ENCODE measurements at places on chromosomes 5 and 9. TPM values are rescaled to one million over a fixed set of nuclear protein-coding genes. Genes with fewer than 3 reads are reported as not detected.

GRCh38 chr9:92780206-92780605 is 15.6 kb upstream of the BICD2 start:
- no peak overlapping the region for H3K4me3 ChIP-seq
- H3K27ac ChIP-seq = no peak overlapping the region
- no peak for DNase-seq
- H3K36me3 ChIP-seq = no peaks in the 10 kb centered on the region
- no peaks in the 10 kb centered on the region for H3K4me1 ChIP-seq
- H3K27me3 ChIP-seq = no peaks in the 10 kb centered on the region

- DNase-seq = no peak
- no peaks in the 10 kb centered on the region for H3K4me1 ChIP-seq
- H3K4me3 ChIP-seq = no peak overlapping the region
- H3K27me3 ChIP-seq = no peaks in the 10 kb centered on the region
- peaks cover 6% of the 10 kb centered on the region for H3K36me3 ChIP-seq
These were observed 240.1 kb downstream of the NR2F1-AS1 start for GRCh38 chr5:93340881-93341280.

- H3K27me3 ChIP-seq = peaks cover 2% of the 10 kb centered on the region
- H3K4me3 ChIP-seq = no peak overlapping the region
- no peak for DNase-seq
- no peaks in the 10 kb centered on the region for H3K4me1 ChIP-seq
- H3K27ac ChIP-seq = no peak overlapping the region
- no peaks in the 10 kb centered on the region for H3K36me3 ChIP-seq
These were observed 147.2 kb downstream of the PDE4D start for GRCh38 chr5:59746241-59746765.

DNA sequence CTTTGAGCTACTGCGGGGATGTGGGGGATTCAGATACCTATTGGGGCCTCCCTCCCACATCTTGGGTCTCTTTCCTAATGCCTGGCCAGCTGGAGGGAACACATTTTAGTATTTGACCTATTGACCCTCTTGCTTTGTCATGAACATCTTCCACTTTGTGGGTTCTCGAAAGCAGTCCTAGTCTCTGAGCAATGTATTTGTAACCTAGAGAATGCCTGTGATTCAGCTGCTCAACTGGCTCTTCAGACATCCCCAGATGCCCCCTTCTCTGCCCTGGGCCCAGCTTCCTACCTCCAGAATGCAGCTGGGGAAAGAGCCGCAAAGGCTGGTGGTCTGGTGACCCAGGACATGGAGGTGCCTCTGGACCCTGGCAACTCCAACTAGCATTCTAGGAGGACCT is 32.2 kb downstream of the APTX start:
- no peaks in the 10 kb centered on the region for H3K27me3 ChIP-seq
- no peaks in the 10 kb centered on the region for H3K36me3 ChIP-seq
- DNase-seq = no peak
- H3K4me1 ChIP-seq = no peaks in the 10 kb centered on the region

DNA sequence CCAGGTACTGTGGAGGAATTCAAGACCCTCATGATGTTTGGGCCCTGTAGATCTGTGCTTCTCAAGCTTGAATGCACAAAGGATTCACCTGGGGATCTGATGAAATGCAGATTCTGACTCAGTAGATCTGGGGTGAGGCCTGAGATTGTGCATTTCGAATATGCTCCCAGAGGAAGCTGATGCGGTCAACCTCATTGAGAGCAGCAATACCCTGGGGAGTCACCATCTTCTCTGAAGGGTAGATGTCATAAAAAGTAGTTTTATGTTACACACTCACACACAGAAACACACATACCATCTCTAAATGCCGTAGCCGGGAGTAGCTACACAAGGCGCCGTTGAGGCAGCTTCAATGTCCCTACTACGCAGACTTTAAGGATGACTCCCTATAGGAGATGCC is 55.8 kb upstream of the CPEB4 start:
- no peak overlapping the region for H3K4me3 ChIP-seq
- H3K4me1 ChIP-seq = peaks cover 24% of the 10 kb centered on the region
- no peak overlapping the region for H3K27ac ChIP-seq
- no peaks in the 10 kb centered on the region for H3K27me3 ChIP-seq

DNA sequence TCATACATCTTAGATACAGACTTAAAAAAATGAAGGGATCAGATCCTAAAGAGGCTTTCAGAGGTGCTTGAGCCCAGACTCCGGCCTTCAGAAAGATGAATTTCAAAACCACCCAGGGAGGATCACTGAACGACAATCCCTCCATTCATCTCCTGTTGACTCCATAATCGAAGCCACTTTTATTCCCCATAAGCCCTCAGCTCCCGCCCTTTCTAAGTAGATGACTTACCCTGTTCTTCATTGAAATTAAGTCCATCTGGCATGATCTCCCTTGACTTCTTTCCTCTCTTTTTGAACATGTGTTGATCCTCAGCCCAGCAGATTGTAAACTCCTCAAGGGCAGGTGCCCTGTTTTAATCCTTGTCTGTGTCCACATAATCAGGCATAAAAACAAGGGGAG is 50.8 kb upstream of the ASTN2 start:
- no peak overlapping the region for H3K27ac ChIP-seq
- H3K4me1 ChIP-seq = no peaks in the 10 kb centered on the region
- no peak for DNase-seq
- H3K36me3 ChIP-seq = no peaks in the 10 kb centered on the region
- H3K4me3 ChIP-seq = no peak overlapping the region
- peaks cover 2% of the 10 kb centered on the region for H3K27me3 ChIP-seq

DNA sequence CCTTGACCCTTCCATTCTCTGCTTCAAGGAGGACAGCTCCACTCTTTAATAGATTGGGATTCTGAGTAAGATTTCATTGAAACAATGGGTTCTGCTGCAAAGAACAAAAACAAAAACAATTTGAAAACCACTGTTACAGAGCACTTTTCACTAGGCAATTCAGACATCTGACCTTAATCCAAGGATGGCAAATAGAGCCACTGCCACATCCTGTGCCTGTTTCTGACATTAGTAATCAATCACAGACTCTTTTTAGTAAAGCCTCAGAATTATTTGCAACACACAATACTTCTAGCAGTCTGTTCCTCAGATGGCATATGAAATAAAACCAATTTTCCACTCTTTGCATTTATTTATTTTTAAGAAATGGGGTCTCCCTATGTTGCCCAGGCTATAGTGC is 37.8 kb upstream of the NDFIP1 start:
- H3K4me3 ChIP-seq = no peak overlapping the region
- peaks cover 12% of the 10 kb centered on the region for H3K4me1 ChIP-seq
- no peaks in the 10 kb centered on the region for H3K36me3 ChIP-seq
- DNase-seq = no peak
- no peak overlapping the region for H3K27ac ChIP-seq
- no peaks in the 10 kb centered on the region for H3K27me3 ChIP-seq

DNA sequence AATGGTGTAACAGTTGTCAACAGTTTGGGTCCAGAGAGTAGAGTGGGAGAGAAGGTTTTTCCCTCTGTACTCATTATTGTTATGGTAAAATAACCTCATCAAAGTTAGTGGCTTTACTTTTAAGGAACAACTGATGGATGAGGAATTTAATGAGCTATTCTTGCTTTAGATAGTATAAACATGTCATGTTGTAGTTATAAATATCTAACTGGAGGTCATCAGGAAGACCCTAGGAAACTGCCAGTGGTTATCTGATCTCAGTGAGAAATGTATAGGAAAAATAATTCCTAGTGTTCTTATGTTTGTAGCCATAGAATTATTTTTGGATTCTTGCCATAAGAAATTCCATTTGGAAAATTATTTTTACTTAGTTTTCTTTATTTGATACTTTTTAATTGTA is 4.1 kb downstream of the ERCC6L2 start:
- peak overlapping the region; percentile 58 for H3K4me3 ChIP-seq
- peaks cover 49% of the 10 kb centered on the region for H3K4me1 ChIP-seq
- no peaks in the 10 kb centered on the region for H3K27me3 ChIP-seq
- H3K27ac ChIP-seq = peak overlapping the region; percentile 69
- H3K36me3 ChIP-seq = peaks cover 19% of the 10 kb centered on the region
- no peak for DNase-seq

DNA sequence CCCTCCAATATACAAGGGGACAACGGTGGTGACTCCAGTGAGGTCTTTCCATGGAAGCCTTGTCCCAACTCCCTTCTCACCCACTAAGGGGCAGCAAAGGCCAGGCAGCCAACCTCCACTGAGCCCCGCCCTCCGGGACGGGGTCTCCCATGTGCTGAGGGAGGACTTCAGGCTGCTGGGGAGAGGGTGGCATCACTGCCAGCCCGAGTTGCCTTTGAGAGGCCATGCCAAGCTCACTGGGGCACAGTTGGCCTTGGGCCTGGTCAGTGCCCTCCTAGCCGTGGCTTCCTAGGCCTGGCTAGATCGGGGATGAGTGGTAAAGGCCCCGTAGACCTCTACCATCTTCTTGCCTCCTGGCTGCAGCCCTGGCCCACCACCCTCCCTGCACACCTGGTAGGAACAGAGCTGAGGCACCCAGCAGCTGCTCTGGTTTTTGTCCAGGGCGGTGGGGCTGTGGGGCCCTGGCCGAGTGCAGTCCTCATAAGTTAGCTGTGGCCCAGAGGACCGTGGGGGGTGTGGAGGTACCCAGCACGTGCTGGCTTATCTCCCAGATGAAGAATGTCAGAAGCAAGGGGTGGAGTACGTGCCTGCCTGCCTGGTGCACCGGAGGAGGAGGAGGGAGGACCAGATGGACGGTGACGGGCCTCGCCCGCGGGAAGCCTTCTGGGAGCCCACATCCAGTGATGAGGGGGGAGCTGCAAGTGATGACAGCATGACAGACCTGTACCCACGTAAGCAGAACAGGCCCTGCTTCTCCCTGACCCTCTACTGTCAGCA is 3.2 kb downstream of the SURF2 start:
- H3K4me1 ChIP-seq = peaks cover 46% of the 10 kb centered on the region
- no peaks in the 10 kb centered on the region for H3K27me3 ChIP-seq
- H3K27ac ChIP-seq = peak overlapping the region; percentile 69
- H3K4me3 ChIP-seq = peak overlapping the region; percentile 85
- H3K36me3 ChIP-seq = no peaks in the 10 kb centered on the region

DNA sequence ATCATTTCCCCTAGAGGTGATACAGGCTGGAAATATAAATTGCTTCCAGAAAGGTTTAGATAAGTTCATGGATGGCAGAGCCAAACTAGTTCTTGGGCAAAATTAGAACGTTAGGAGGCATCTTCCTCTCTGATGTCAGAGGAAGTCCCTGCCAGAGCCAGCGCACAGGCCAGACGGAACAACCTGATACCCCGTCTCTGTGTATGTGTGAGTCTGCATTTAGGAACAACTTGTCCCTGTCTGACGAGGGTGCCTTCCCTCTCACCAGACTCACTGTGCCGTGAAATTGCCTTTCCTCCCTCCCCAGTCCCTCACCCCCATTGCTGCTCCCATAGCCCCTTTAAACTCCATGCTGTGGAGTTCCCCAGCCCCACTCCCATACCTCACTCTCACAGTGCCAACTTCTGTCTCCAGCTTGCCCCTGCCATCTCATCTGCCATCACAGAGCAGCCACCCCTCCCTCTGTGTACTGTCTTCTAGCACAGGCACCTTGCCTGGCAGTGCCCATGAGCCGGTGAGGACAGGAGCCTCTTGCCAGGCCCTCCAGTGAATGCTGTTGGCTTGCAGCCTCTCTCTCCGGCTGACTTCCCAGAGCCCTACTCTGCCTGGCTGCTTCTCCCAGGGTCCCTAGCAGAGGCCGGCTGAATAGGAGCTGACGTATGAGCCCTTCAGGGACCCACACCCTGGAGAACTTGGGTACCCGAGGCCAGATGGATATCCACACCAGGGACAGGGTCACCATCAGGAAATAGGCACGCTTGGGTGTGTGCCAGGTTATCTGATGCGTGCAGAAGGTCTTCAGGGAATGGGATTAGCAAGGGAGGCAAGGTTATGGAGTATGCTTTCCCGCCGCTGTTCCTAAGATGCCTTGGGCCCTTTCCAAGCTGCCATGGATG is 26.7 kb downstream of the UNC5A start:
- peaks cover 2% of the 10 kb centered on the region for H3K36me3 ChIP-seq
- H3K4me3 ChIP-seq = no peak overlapping the region
- H3K27me3 ChIP-seq = peaks cover 8% of the 10 kb centered on the region

- DNase-seq = no peak
- H3K27me3 ChIP-seq = no peaks in the 10 kb centered on the region
- H3K36me3 ChIP-seq = no peaks in the 10 kb centered on the region
- H3K27ac ChIP-seq = no peak overlapping the region
These were observed 12.6 kb downstream of the ZNF462 start for GRCh38 chr9:106875529-106875928.

GRCh38 chr5:125005266-125005665 is 258.8 kb upstream of the ZNF608 start:
- no peak overlapping the region for H3K27ac ChIP-seq
- H3K36me3 ChIP-seq = no peaks in the 10 kb centered on the region
- H3K27me3 ChIP-seq = no peaks in the 10 kb centered on the region
- no peak for DNase-seq

GRCh38 chr5:75611311-75612225 is at the start of gene ANKDD1B:
Gene ANKDD1B (plus strand): TSS chr5:75611453. CDS start chr5:75611635, 182 bp downstream.
- no peaks in the 10 kb centered on the region for H3K36me3 ChIP-seq
- peaks cover 9% of the 10 kb centered on the region for H3K27me3 ChIP-seq
- H3K4me3 ChIP-seq = peak within 1 kb of the TSS; percentile 78
- no peak for DNase-seq
- H3K4me1 ChIP-seq = peaks cover 7% of the 10 kb centered on the region

GRCh38 chr9:133645021-133645765 is 9.0 kb downstream of the DBH start:
- H3K36me3 ChIP-seq = no peaks in the 10 kb centered on the region
- no peak for DNase-seq
- no peaks in the 10 kb centered on the region for H3K27me3 ChIP-seq
- no peak overlapping the region for H3K27ac ChIP-seq
- H3K4me3 ChIP-seq = no peak overlapping the region
- peaks cover 6% of the 10 kb centered on the region for H3K4me1 ChIP-seq

DNA sequence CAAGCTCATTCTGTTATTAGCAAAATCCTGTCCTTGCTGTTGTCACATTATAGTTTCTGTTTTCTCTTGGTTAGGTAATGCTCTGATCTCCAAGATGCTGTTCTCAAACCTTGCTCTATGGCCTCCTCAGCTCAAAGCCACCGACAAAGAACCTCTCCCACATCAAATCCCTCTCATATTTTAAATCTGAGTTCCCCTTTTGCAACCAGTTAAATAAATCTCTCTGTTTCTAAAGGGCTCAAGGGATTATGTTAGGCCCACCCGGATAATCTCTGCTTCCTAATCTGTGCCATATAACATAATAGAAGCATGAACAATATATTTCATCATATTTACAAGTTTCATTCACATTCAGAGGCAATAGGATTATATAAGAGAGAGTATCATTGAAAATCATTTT is 286.0 kb downstream of the CYLC2 start:
- H3K27me3 ChIP-seq = no peaks in the 10 kb centered on the region
- no peaks in the 10 kb centered on the region for H3K4me1 ChIP-seq
- no peak overlapping the region for H3K4me3 ChIP-seq
- no peak overlapping the region for H3K27ac ChIP-seq
- no peaks in the 10 kb centered on the region for H3K36me3 ChIP-seq

DNA sequence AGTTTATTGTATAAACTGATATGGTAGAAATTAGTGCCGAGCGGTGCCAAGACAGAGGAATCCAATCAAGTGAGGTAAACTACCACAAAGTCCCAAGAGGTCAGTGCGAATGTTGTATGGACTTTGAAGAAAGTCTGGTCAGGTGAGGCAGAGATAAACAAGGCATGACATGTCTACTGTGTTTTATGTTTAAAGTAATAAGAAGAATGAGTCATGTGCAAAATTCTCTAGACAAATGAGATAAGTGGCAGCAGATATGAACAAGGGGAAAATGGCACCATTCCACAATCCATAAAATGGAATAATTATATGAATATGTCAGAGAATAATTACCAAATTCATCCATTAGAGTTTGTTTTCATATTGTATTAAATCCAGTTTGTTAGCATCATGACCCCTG is 364.1 kb upstream of the CCNH start:
- no peak overlapping the region for H3K4me3 ChIP-seq
- no peak for DNase-seq
- peaks cover 26% of the 10 kb centered on the region for H3K27me3 ChIP-seq
- H3K27ac ChIP-seq = no peak overlapping the region

The UNC5A gene
- polyA plus RNA-seq = not detected

The PCDHGA1 gene
- polyA plus RNA-seq = not detected

The FBLL1 gene
- not detected for polyA plus RNA-seq

The PHF24 gene
- not detected for polyA plus RNA-seq
